ENCODE measurements at places on chromosomes 12 and 14.

- no peak for DNase-seq
Observed at GRCh38 chr12:111160350-111161241, 208.3 kb downstream of the PHETA1 start.

DNA sequence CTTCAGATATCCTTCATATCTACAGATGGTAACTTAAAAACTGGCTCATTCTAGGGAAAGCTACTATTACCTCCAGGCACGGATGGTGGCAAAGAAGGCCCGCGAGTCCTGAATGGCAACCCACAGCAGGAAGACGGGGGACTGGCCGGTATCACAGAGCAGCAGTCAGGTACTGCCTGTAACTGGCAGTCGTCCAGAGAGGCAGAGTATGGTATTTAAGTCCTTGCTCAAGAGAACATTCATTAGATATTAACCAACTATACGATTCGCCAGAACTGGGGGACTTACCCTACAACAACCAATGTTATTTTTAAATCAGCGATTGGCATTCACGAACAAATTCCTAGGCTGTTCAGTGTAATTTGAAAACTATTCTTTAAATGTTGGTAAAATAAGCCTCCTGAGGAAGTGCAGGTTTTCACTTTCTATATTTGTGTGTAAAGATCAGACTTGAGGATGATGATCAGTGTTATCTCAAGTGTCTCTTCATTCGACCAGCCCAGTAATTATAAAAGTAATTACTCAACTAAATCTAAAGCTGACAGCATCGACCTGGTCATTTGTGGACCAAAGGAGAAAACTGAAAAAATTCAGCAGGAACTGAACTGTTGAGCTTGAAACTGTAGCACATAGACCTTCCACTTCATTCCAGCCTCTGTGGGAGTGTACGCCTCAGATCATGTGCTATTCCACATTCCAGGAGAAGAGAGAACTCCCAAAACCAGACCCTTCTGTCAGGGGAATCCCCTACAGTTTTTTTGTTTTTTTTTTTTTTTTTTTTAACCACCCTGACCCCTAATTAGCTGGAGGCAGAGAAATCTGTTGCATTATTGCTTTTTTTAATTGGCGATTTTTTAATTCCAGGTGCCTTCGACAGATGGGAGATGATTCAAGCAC is 75.6 kb downstream of the ESR2 start:
- DNase-seq, result no peak

- DNase-seq, result no peak
Observed at GRCh38 chr12:124713041-124713435, 145.6 kb upstream of the NCOR2 start.

- DNase-seq, result no peak
Observed at GRCh38 chr12:115946092-115946491, 331.4 kb downstream of the MED13L start.

- DNase-seq, result no peak
Observed at GRCh38 chr12:93042283-93042682, 113.2 kb upstream of the EEA1 start.

DNA sequence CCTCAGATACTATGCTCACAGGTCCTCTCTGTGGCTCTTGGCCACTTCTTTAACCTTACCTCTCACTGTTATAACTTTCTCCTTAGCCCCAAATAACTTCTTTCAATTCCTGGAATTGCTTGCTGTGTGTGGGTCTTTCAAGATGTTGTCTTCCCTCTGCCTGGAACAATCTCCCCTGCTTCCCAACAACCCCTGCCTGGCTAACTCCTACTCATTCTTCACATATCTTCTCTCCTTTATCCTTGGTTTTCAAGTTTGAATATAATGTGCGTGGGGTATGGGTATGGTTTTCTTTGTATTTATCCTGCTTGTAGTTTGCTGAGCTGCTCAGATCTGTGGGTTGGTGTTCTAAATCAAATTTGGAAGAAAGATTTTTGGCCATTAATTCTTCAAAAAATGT is 2.7 kb upstream of the WASHC3 start:
- no peak for DNase-seq

- no peak for DNase-seq
Observed at GRCh38 chr14:67453575-67454300, 34.8 kb downstream of the TMEM229B start.

GRCh38 chr14:47674543-47675465 is 601 bp downstream of the MDGA2 start:
- DNase-seq, result no peak

- DNase-seq, result no peak
Observed at GRCh38 chr14:96576937-96577336, 74.8 kb downstream of the PAPOLA start.

GRCh38 chr12:119749666-119750065 is 81.7 kb downstream of the PRKAB1 start:
- DNase-seq, result no peak

DNA sequence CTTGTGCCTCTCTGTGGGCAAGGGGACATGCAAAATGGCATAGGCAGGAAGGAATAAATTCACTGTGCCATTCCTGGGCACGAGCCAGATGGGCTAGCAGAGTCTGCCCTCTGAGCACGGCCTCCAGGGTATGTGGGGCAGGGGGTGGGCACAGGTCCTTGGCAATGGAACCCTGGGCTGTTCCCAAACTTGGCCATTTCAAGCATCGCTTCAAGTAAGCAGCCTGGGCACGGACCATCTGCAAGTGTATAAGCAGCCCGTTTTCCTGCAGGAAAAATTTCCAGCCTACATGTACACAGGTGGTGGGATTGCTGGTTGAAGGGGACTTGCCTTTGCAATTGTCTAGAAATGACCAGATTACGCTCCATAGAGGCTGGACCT is 40.3 kb downstream of the CCDC85C start:
- no peak for DNase-seq

- DNase-seq, result no peak
Observed at GRCh38 chr12:39804479-39804878, 184.9 kb upstream of the ABCD2 start.

DNA sequence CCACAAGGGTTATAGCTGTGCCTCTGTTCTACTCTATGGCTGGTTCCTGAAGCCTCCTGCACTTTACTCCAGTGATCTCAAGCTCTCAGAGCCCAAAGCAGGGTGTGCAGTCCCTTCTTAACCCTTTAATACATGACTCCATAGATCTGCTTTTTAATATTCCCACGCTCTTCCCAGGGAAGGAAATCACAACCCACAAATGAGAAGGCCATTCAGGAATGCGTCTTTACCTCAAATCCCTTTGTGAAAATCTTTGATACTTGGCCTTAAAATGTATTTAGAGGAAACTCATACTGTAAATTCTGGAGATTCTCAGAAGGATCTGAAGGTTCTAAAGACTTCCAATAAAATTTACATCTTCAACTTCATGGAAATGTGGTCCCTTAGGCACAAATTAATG is 17.0 kb downstream of the NID2 start:
- DNase-seq, result peak; percentile 89

DNA sequence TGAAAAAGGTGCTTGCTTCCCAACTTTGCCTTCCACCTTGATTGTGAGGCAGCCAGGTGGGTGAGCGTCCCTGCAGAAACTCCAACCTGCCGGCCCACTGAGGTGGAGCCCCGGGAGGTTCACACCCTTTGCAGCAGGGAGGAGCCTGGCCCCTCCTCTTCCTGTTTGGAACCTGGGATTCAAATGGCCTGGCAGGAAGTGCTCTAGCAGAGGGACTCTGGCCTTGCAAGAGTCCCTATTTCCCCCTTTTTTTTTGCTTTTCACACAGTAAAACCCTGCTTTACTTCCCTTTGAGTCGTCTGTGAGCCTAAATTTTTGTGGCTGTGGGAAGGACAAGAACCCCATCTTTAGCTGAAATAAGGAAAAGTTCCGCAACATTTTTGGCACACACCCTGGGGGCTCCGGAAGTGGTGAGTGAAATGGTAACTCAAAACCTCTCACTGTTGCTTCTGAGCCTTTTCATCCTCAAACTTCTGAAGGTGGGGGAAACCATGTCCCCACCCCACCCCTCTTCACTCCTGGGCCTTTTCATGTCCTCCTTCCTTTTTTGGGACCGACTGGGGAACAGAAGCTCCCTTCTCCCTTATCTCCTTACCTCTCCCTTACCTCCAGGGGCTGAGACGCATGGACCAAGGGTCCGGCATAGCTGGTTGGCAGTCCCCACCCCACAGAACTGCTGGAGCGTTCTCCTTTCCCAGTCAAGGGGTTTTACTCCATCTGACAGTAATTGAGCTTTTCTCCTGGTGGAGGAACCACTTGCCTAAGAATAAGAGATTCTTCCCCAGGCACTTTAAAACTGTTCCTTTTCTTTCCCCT is 102.0 kb downstream of the KCNMB4 start:
- DNase-seq, result no peak

All from fibroblast of mammary gland (primary cell).